Hepatocyte (in vitro differentiated cells): ENCODE measurements at places on chromosomes 12 and 14.

DNA sequence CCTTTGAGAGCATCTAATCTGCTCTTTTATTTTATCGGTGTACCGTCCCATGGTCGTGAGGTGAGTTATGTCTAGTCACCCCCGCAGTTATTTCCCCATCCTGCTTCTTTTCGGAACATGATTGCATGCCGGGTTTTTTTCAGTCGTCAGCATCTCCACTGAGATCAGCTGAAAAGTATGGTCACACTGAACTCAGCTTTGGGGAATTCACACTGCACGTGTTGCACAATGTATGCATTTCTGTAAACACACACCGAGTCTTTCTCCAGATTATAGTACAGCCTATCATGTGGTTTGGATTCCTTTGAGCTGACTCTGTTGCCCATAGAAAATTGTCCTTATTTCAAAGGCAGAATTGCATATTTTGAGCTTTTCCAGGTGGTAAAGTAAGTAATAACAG is 24.6 kb downstream of the PLXNC1 start:
- H3K4me1 ChIP-seq = peaks cover 34% of the 10 kb centered on the region
- peak; percentile 85 for DNase-seq
- H3K4me3 ChIP-seq = no peak overlapping the region
- H3K27me3 ChIP-seq = no peaks in the 10 kb centered on the region
- H3K27ac ChIP-seq = peak overlapping the region; percentile 76
- no peaks in the 10 kb centered on the region for H3K36me3 ChIP-seq

GRCh38 chr14:36901861-36902260 is 240.2 kb downstream of the PAX9 start:
- no peaks in the 10 kb centered on the region for H3K36me3 ChIP-seq
- H3K27me3 ChIP-seq = no peaks in the 10 kb centered on the region
- no peak overlapping the region for H3K4me3 ChIP-seq
- no peak for DNase-seq
- H3K4me1 ChIP-seq = no peaks in the 10 kb centered on the region

GRCh38 chr14:95961481-95961880 is 77.7 kb upstream of the C14orf132 start:
- no peak overlapping the region for H3K27ac ChIP-seq
- H3K27me3 ChIP-seq = no peaks in the 10 kb centered on the region
- no peaks in the 10 kb centered on the region for H3K36me3 ChIP-seq
- DNase-seq = no peak
- no peak overlapping the region for H3K4me3 ChIP-seq

GRCh38 chr12:124754949-124755800 is 108.5 kb downstream of the SCARB1 start:
- DNase-seq = peak; percentile 70
- H3K4me1 ChIP-seq = peaks cover 20% of the 10 kb centered on the region
- H3K4me3 ChIP-seq = no peak overlapping the region
- no peaks in the 10 kb centered on the region for H3K27me3 ChIP-seq

DNA sequence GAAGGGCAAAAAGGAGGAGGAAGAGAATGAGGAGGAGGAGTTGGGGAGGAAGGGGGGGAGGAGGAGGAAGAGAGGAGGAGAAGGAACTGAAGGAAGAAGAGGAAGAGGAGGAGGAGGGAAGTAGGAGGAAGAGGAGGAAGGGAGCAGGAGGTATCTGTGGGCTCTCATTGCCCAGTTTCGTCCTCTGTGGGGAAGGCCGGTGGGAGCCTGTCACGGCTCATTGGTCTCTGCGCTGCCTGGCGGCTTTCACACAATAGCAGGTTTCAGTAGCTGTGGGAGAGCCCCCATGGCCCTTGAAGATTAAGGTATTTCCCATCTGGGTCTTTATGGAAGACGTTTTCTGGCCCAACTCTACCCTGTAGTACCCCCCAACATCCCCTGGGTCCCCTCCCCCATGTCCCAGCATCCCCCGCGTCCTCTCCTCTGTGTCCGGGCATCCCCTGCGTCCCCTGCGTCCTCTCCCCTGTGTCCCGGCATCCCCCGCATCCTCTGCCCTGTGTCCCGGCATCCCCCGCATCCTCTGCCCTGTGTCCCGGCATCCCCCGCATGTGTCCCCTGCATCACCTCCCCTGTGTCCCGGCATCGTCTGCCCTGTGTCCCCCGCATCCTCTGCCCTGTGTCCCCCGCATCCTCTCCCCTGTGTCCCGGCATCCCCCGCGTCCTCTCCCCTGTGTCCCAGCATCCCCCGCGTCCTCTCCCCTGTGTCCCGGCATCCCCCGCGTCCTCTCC is 278.2 kb upstream of the SFSWAP start:
- H3K27me3 ChIP-seq = peaks cover 15% of the 10 kb centered on the region
- H3K27ac ChIP-seq = no peak overlapping the region
- H3K4me1 ChIP-seq = no peaks in the 10 kb centered on the region
- DNase-seq = no peak
- no peaks in the 10 kb centered on the region for H3K36me3 ChIP-seq

DNA sequence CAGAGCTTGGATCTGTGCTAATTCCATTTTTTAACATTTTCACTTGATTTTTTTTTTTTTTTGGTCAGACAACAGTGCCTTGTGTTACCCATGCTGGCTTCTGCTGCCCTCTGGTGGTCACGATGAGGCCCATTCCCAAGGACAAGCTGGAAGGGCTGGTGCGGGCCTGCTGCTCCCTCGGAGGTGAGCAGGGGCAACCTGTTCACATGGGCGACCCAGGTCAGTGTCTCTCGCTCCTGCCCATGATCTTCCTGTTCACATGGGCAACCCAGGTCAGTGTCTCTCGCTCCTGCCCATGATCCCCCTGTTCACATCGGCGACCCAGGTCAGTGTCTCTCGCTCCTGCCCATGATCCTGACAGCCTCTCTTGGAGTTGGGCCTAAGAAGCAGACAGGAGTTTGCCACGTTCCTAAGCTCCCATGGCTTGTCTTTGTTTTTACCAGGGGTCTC is 59.4 kb downstream of the DGLUCY start:
- H3K4me1 ChIP-seq = peaks cover 8% of the 10 kb centered on the region
- H3K27ac ChIP-seq = no peak overlapping the region
- H3K27me3 ChIP-seq = no peaks in the 10 kb centered on the region
- peak; percentile 88 for DNase-seq

DNA sequence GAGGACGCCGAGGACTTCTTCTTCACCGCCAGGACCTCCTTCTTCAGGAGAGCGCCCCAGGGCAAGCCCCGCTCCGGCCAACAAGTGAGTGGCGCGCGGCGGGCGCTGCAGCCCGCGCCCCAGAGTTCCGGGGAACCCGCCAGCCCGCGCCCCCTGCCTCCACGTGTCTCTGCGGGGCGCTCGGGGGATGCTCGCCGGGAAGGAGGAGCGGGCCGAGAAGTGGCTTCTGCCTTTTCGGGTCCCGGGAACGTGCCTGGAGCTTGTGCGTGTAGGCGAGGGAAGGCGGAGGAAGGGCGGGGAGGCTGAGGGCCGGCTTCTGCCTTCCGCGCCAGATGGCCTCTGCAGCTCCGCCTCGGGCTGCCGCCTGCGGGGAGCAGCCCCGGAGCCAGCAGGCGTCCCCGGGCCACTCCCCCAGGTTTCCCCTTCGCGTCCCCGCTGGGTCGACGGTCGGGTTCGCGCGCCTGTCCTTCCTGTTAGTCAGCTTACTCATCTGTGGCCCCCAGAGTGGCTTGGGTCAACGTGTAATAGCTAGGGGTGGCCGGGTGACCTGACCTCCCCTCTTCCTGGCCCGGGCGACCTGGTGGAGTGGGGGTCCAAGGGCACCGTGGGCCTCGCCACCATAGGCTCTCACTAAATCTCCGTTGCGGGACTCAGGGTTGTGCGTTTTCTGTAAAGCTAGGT is 505 bp downstream of the RASSF3 start:
- peaks cover 7% of the 10 kb centered on the region for H3K4me1 ChIP-seq
- no peaks in the 10 kb centered on the region for H3K36me3 ChIP-seq
- no peaks in the 10 kb centered on the region for H3K27me3 ChIP-seq
- H3K4me3 ChIP-seq = peak overlapping the region; percentile 95
- DNase-seq = peak; percentile 70
